MCF 10A (cell line): ENCODE measurements at places on chromosomes 13 and 19. TPM values are rescaled to one million over a fixed set of nuclear protein-coding genes. Genes with fewer than 3 reads are reported as not detected.

GRCh38 chr19:31255831-31256592 is 93.2 kb downstream of the TSHZ3 start:
- no peak for DNase-seq

DNA sequence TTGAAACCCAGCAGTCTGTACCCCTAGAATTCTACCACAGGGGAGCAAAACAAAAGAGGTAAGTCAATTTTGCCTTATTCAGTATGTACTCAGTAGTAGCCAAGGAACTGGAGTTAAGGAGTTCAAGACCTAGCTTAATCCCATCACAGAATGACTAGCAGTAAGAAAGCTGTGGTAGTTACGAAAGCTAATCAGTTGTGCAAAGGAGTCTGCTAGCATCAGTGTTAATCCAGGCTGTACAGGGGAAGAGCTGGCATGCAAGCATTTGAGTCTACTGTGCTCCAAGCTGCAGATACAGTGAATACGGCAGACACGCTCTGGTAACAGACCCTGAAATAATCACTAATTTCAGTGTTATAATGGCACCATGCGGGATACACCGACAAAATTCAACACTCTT is 4.7 kb downstream of the DNMT1 start:
- DNase-seq: no peak

CEACAM21 gene
- total RNA-seq: not detected in 2 replicates

DNA sequence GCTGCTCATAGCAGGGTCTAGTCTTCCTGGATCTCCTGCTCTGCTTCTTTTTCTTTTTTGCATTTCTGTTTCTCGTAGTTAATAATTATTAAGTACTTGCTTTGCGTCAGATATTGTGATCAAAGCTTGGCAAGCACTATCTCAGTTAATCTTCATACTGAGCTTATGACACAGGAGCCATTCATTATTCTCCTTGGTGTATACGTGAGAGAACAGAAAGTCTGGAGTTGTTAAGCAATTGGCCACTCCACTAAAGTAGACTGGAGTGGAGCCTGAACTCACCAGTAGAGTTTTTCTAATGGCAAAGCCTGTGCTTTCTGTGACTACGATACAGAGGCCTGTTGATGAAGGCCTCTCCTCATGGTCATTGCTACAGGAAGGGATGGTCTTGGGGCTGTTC is 285.9 kb downstream of the RFC3 start:
- DNase-seq: no peak

HSD17B14 gene
- 0.26 and 0.32 TPM in 2 replicates for total RNA-seq

OLFM2 gene
- total RNA-seq: not detected in 2 replicates

GRCh38 chr13:27952876-27953675 is 16.0 kb downstream of the CDX2 start:
- no peak for DNase-seq

- DNase-seq: no peak
These were observed 119.9 kb downstream of the TBC1D4 start for GRCh38 chr13:75362026-75362425.

THSD8 gene
- total RNA-seq: 6.9 and 14.5 TPM in 2 replicates

- no peak for DNase-seq
These were observed 1.3 kb downstream of the SLC25A42 start for GRCh38 chr19:19064811-19065745.

DNA sequence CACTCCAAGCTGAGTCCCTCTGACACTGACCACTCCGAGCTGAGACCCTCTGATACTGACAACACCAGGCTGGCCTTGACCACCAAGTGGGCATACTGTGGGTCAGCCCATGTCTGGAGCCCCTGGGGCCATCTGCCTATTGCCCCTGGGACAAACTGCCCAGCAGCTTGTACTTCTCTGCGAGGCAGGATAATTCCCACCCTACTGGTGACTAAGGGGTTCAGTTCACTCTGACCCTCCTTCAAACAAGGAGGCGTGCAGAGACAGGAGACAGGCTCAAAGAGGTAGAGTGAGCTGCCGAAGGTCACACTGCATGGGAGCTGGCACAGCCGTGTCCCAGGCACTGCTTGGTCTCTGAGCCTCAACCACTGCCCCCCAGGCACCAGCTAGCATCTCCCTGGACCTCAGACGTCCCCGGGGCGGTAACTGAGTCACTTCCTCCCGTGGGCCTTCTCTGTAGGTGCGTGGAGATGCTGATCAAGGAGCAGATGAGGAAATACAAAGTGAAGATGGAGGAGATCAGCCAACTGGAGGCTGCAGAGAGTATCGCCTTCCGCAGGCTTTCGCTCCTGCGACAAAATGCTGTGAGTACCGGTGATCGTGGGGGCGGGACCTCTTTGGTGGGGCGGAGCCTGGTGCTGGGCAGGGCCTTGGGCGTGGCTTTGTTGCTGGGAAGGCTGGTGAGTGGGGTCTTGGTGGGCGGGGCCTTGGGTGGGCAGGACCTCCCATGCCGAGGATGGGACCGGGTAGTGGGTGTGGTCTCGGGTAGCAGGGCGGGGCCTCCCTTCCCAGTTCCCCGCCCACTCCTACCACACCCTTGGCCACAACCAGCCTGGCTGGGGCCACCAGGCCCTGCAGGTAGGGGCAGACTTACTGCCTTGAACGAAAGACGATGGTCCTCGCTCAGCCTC is 5.8 kb upstream of the USE1 start:
- DNase-seq: peak; percentile 33

DNA sequence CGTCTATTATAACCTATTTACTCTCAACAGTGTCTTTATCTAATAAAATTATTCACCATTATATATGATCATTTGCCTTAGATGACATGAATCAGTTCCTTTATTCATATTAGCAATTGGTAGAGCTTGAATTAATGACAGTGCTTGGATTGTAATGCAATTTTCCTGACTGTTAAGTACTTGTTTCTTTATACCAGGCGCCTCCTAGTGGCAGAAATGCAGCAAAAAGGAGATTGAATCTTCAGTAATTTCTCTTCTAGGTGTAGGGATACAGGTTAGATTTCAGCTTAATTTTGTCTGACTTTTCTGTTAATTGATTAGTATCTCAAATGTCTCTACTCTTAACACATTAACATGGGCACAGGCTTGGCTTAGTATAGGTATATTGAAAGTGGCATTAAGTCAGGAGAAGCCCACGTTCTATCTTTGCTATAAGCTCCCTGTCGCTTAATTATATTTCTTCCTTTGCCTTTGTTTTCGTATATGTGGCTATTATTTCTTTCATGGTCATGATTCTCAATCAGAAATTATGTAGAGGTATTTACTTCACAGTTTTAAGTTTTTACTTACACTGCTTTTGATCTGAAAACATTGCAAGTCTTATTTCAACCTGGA is 9.1 kb upstream of the LHFPL6 start:
- peak; percentile 77 for DNase-seq

ZNF709 gene
- total RNA-seq: 0.23 and 0.52 TPM in 2 replicates

- DNase-seq: peak; percentile 90
These were observed 154.2 kb downstream of the DIAPH3 start for GRCh38 chr13:60009300-60010253.

ZNF224 gene
- total RNA-seq: 17.8 and 22.7 TPM in 2 replicates

CAB39L gene
- total RNA-seq: 6.2 and 11.1 TPM in 2 replicates

GRCh38 chr13:76965759-76966421 is 17.6 kb downstream of the ACOD1 start:
- peak; percentile 89 for DNase-seq

ZNF737 gene
- total RNA-seq: 1.1 and 3.2 TPM in 2 replicates

ZNF296 gene
- 2.0 and 2.7 TPM in 2 replicates for total RNA-seq

GRCh38 chr19:49672131-49672919 is 4.7 kb upstream of the PRMT1 start:
- peak; percentile 76 for DNase-seq

TDRD12 gene
- total RNA-seq: 0.14 and 0.20 TPM in 2 replicates
